Activated T-cell treated with anti-CD3 and anti-CD28 coated beads, Interleukin-2, amount 50 U/mL, for 72 hours (primary cell): ENCODE measurements at places on chromosomes 4 and X.

DNA sequence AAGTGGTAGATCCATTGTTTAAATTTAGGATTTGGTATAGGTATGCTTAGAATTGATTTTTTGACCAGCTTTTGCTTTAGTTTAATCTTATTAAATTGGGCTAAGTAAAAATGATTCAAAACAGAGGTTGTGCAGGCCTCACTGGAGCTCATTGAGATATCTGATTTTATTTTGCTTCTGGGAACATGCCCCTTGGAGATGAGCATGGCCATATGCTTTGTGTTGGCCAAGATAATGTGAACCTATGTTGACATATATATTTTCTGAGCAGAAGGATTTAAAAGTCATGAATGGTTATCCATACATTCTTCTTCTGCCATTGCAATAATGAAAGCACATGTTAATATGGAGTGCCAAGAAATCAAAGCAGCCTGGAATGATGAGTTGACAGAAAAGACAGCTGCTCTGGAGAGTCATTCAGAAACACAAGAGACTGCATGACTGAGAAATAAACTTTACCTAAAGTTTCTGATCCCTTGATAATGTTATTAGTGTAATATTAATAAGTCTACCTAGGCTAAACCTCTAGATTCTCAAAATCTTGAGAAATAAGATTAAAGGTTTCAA lies 489.7 kb upstream of the GNPDA2 start:
- DNase-seq, result no peak
- H3K27me3 ChIP-seq, result no peaks in the 10 kb centered on the region
- H3K36me3 ChIP-seq, result no peaks in the 10 kb centered on the region
- no peak overlapping the region for H3K4me3 ChIP-seq

- H3K4me1 ChIP-seq, result peaks cover 47% of the 10 kb centered on the region
- no peak for DNase-seq
- no peak overlapping the region for H3K27ac ChIP-seq
- H3K36me3 ChIP-seq, result peaks cover 4% of the 10 kb centered on the region
These were observed 4.6 kb downstream of the BDH2 start for GRCh38 chr4:103095080-103095479.

GRCh38 chr4:85166318-85166717 lies 199.8 kb upstream of the WDFY3 start:
- no peak for DNase-seq
- H3K4me1 ChIP-seq, result no peaks in the 10 kb centered on the region

DNA sequence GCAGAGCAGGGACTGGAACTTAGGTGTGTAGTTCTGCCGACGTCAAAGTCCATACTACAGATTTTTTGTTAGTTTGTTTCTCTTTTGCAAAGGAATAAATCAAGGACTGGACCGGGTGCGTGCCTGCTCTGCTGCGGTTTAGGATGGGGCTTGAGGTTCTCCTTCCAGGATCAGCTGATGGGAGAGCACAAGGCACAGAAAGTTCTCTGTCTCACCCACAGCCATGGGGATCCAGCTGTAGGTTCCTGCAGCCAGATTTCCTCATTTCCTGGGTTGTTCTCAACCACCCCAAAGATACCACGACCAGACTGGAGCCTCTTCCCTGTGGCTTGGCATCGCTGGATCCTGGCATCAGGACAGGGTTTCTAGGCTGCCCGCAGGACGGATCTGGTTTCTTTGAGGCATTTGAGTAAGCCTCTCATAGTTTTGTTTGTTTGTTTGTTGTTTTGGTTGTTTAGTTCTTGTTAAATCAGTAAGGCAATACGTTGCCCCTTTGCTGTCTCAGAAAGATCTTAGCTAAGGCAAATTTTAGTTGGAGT lies 789 bp upstream of the SRPX start:
- no peak overlapping the region for H3K27ac ChIP-seq
- DNase-seq, result no peak
- peak overlapping the region; percentile 58 for H3K4me3 ChIP-seq

DNA sequence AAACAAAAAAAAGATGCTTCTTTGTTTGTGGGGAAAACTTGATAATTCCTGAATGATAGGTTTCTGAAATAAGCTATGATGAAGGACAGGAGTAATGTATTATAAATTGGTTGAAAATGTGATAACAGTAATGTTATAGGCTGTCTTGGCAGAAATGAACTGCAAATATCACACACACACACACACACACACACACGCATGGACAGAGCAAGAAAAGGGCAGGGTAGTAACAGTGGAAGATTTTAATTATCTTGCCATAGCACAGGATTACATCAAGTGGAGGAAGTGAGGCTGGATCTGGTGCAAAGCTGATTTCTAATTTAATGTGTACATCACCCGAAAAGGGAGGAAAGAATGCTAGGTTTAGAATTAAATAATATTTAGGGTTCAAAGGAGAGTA lies 97.5 kb upstream of the CXXC4 start:
- H3K36me3 ChIP-seq, result no peaks in the 10 kb centered on the region
- H3K27me3 ChIP-seq, result no peaks in the 10 kb centered on the region
- no peak overlapping the region for H3K27ac ChIP-seq
- no peak overlapping the region for H3K4me3 ChIP-seq
- no peaks in the 10 kb centered on the region for H3K4me1 ChIP-seq
- DNase-seq, result no peak

DNA sequence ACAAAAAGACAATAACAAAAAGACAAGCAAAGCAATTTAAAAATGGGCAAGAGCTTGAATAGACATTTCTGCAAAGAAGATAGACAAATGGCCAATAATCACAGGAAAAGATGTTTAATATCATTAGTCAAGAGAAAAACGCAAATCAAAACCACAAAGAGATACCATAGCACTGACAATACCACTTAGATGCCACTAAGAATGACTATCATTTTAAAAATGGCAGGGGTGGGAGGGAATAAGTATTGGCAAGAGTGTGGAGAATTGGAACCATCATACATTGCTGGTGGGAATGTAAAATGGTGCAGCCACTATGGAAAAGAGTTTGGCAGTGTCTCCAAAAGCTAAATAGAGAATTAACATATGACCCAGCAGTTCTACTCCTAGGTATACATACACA lies 15.1 kb upstream of the EXOC1 start:
- DNase-seq, result no peak
- H3K27ac ChIP-seq, result no peak overlapping the region
- H3K36me3 ChIP-seq, result no peaks in the 10 kb centered on the region
- no peaks in the 10 kb centered on the region for H3K4me1 ChIP-seq
- H3K27me3 ChIP-seq, result peaks cover 8% of the 10 kb centered on the region

DNA sequence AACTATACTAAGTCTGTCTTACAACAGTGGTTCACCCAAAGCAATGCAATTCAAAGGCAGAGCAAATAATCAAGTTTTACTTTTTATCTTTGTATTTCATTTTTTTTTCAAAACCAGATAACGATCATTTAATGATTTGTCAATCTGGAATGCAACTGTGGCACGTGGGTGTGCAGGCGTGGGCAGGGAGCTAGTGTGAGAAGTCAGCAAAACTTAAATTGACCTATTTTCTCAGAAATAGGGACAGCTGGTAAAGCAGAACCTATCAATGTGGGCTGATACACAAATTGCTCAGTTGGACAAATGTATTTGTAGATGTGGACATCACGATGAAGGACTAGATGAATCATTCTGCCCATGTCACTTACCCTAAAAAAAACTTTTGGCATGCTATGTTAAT lies 105.6 kb downstream of the CBLL2 start:
- no peaks in the 10 kb centered on the region for H3K4me1 ChIP-seq
- no peak overlapping the region for H3K27ac ChIP-seq
- H3K4me3 ChIP-seq, result no peak overlapping the region
- no peak for DNase-seq

DNA sequence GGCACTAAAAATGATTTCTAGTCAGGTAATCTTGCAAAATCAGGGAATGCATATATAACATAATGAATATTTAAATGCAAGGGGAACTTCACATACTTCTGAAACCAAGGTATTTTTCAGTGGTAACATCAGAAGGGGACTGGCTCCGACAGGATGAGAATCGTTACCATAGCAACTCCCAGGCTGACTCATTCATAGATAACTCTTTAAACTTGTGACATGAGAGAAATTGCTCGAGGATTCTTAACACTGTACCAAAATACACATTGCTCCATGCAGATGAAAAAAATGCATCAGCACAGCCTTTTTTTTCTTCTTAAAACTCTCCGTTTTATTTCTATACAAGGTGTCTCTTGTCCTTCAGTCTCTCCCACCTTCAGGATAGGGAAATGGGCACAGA lies 114.3 kb downstream of the GABRB1 start:
- H3K36me3 ChIP-seq, result no peaks in the 10 kb centered on the region
- H3K4me1 ChIP-seq, result no peaks in the 10 kb centered on the region
- no peaks in the 10 kb centered on the region for H3K27me3 ChIP-seq
- no peak overlapping the region for H3K4me3 ChIP-seq
- peak; percentile 4 for DNase-seq
- H3K27ac ChIP-seq, result no peak overlapping the region

- peaks cover 38% of the 10 kb centered on the region for H3K4me1 ChIP-seq
- peak overlapping the region; percentile 34 for H3K4me3 ChIP-seq
- H3K36me3 ChIP-seq, result no peaks in the 10 kb centered on the region
- H3K27me3 ChIP-seq, result no peaks in the 10 kb centered on the region
- DNase-seq, result no peak
These were observed 147.8 kb upstream of the KLF3 start for GRCh38 chr4:38516190-38516589.

- H3K27ac ChIP-seq, result no peak overlapping the region
- peak; percentile 0 for DNase-seq
- H3K4me3 ChIP-seq, result no peak overlapping the region
- no peaks in the 10 kb centered on the region for H3K4me1 ChIP-seq
- no peaks in the 10 kb centered on the region for H3K27me3 ChIP-seq
- H3K36me3 ChIP-seq, result no peaks in the 10 kb centered on the region
These were observed 221.6 kb upstream of the FTHL17 start for GRCh38 chrX:31293409-31293808.

DNA sequence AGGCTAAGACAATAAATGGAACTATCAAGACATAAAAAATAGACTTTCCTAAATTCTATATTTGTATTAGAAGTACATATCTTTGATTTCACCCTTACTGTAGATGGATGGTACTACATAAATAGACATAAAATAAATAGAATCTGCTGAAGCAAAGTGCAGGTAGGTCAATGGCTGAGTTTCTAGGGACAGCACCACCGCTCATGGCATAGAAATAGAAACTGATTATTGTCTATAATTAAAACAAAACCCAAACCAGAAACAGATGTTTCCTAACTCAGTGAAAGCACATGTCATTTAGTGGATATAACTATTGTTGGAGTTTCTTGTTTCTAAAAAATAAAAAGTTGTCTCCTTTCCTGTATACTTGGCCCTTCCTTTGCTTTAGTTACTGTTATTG lies 387.3 kb upstream of the ADGRL3 start:
- H3K4me1 ChIP-seq, result no peaks in the 10 kb centered on the region
- no peak for DNase-seq
- H3K27ac ChIP-seq, result no peak overlapping the region
- H3K4me3 ChIP-seq, result no peak overlapping the region

GRCh38 chr4:168761066-168761465 lies 249.0 kb downstream of the CBR4 start:
- DNase-seq, result no peak
- no peak overlapping the region for H3K27ac ChIP-seq
- H3K27me3 ChIP-seq, result no peaks in the 10 kb centered on the region
- H3K4me3 ChIP-seq, result no peak overlapping the region
- peaks cover 16% of the 10 kb centered on the region for H3K4me1 ChIP-seq

GRCh38 chr4:108543359-108543968 lies 76.9 kb upstream of the RPL34 start:
- DNase-seq, result no peak
- H3K36me3 ChIP-seq, result peaks cover 7% of the 10 kb centered on the region
- peak overlapping the region; percentile 13 for H3K27ac ChIP-seq
- H3K27me3 ChIP-seq, result no peaks in the 10 kb centered on the region
- H3K4me1 ChIP-seq, result peaks cover 11% of the 10 kb centered on the region
- no peak overlapping the region for H3K4me3 ChIP-seq

- no peaks in the 10 kb centered on the region for H3K4me1 ChIP-seq
- H3K4me3 ChIP-seq, result no peak overlapping the region
- peaks cover 42% of the 10 kb centered on the region for H3K27me3 ChIP-seq
- H3K36me3 ChIP-seq, result peaks cover 8% of the 10 kb centered on the region
These were observed 78.9 kb downstream of the CCDC160 start for GRCh38 chrX:134315866-134316265.

DNA sequence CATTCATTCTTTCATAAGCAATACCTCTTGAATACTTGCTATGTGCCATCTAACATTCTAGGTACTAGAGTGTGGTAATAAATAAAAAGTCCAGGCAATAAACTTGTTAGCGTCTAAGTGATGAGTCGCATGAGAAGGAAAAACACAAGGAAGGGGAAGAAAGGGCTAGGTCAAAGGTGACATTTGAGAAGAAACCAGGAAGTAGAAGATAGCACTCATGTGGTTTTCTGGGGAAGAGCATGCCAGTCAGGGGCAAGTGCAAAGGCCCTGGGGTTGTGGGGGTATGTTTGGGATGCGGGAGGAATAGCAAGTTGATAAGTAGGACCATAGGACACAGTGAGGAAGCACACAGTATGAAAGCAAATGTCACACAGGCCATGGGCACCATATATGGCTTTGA lies 157.0 kb downstream of the TSPAN5 start:
- peaks cover 57% of the 10 kb centered on the region for H3K4me1 ChIP-seq
- no peaks in the 10 kb centered on the region for H3K27me3 ChIP-seq
- H3K27ac ChIP-seq, result peak overlapping the region; percentile 14
- no peak for DNase-seq
- peaks cover 13% of the 10 kb centered on the region for H3K36me3 ChIP-seq

GRCh38 chr4:38856524-38857337 lies at the start of gene TLR6:
TSS of gene TLR6 (minus strand) at chr4:38856817. CDS start at chr4:38829473, 27,344 bp downstream.
- peak within 1 kb of the TSS; percentile 69 for H3K4me3 ChIP-seq
- no peaks in the 10 kb centered on the region for H3K36me3 ChIP-seq
- peak within 1 kb of the TSS; percentile 99 for H3K27ac ChIP-seq
- DNase-seq, result peak; percentile 78
- H3K27me3 ChIP-seq, result no peaks in the 10 kb centered on the region

GRCh38 chr4:99404595-99405287 lies 30.4 kb downstream of the ADH7 start:
- peak overlapping the region; percentile 39 for H3K4me3 ChIP-seq
- peaks cover 8% of the 10 kb centered on the region for H3K27me3 ChIP-seq
- peaks cover 24% of the 10 kb centered on the region for H3K4me1 ChIP-seq
- no peaks in the 10 kb centered on the region for H3K36me3 ChIP-seq
- peak; percentile 16 for DNase-seq

- no peak overlapping the region for H3K27ac ChIP-seq
- peaks cover 2% of the 10 kb centered on the region for H3K36me3 ChIP-seq
- no peak for DNase-seq
- H3K4me1 ChIP-seq, result no peaks in the 10 kb centered on the region
- H3K27me3 ChIP-seq, result peaks cover 10% of the 10 kb centered on the region
These were observed 121.6 kb upstream of the TBC1D9 start for GRCh38 chr4:140877781-140878180.

DNA sequence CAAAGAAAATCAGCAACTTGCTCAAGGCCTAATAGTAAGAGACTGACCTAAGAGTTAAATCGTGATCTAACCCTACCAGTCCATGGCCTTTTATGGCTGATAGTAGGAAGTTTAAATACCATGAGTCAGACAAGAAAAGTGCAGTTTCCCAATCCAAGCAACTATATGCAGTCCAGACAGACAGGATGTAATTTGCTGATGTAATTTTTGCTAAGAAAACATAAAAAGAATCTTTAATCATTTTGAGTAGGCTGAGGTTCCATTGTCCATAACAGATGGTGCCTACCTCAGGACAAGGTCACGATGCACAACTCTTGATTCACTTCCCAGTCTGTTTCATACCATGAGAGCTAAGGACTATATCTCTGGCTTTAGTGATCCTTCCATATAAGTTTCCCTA lies 317.5 kb upstream of the GRIA3 start:
- H3K36me3 ChIP-seq, result no peaks in the 10 kb centered on the region
- peaks cover 8% of the 10 kb centered on the region for H3K27me3 ChIP-seq
- no peak for DNase-seq
- no peak overlapping the region for H3K4me3 ChIP-seq
- H3K4me1 ChIP-seq, result no peaks in the 10 kb centered on the region

- no peaks in the 10 kb centered on the region for H3K36me3 ChIP-seq
- DNase-seq, result no peak
- no peak overlapping the region for H3K4me3 ChIP-seq
These were observed 292.5 kb upstream of the DCAF8L1 start for GRCh38 chrX:28273736-28274135.
